ENCODE measurements at places on chromosomes 13 and 19.

- no peak for DNase-seq
Measured at GRCh38 chr13:26873386-26873698, 112.8 kb upstream of the GPR12 start.

DNA sequence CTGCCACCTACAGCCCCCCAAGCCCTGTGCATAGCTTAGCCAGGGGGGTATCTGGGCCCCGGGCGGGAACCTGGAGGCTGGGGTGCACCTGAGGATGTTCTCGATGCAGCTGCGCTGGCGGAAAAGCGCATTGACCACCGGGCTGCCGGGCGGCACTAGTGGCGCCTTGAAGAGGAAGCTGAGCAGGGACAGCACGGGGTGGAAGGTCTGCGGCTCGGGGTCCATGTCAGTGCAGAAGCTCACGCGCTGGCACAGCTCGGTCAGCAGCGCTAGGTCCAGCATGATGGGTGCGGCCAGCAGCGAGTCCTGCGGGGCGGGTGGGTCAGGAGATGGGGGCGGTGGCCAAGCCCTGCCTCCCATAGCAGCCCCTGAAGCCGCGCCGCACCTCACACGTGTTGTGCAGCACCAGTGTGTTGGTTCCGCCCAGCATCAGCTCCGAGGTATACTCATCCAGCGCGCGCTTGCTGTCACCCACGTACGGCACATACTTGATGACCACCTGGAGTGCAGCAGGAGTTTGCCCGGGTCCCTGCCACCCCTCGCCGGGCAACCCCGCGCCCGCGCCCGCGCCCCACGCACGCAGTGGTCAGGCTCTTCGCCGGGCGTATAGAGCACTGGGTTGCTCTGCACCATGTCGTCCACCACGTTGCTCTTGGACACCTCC, 2.6 kb downstream of the ISYNA1 start:
- no peak for DNase-seq

DNA sequence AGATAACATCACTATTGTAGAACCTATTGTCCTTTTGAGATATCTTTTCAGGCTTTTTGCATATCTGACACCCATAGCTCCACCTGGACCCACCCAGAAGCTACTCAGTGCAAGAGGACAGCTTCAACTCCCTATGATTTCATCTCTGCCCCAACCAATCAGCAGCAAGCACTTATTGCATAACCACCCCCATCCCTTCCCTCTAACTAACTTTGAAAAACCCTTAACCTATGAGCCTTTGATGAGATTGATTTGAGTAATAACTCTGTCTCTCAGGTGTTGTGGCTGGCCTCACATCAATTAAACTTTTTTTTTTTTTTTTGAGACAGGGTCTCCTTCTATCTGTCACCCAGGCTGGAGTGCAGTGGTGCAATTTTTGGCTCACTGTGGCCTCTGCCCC, 13.4 kb upstream of the MTRF1 start:
- no peak for DNase-seq

DNA sequence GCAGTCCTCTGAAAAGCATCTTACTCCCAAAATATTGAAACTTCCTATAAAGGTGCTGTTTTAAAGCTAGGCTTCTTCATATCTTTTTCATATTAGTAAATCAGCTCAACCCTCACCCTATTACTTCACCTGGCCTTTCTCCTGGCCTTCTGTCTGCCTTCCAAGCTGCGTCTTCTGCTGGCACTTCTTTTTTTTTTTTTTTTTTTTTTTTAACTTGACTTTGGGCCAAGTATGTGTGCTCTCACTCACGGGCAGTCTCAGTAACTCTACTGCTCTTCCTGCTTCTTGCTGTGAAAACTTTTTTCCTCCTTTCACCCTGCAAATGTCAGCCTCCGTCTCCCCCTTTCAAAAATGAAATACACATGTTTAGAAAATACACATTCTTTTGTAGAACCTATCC, 41.2 kb upstream of the KCTD4 start:
- no peak for DNase-seq

DNA sequence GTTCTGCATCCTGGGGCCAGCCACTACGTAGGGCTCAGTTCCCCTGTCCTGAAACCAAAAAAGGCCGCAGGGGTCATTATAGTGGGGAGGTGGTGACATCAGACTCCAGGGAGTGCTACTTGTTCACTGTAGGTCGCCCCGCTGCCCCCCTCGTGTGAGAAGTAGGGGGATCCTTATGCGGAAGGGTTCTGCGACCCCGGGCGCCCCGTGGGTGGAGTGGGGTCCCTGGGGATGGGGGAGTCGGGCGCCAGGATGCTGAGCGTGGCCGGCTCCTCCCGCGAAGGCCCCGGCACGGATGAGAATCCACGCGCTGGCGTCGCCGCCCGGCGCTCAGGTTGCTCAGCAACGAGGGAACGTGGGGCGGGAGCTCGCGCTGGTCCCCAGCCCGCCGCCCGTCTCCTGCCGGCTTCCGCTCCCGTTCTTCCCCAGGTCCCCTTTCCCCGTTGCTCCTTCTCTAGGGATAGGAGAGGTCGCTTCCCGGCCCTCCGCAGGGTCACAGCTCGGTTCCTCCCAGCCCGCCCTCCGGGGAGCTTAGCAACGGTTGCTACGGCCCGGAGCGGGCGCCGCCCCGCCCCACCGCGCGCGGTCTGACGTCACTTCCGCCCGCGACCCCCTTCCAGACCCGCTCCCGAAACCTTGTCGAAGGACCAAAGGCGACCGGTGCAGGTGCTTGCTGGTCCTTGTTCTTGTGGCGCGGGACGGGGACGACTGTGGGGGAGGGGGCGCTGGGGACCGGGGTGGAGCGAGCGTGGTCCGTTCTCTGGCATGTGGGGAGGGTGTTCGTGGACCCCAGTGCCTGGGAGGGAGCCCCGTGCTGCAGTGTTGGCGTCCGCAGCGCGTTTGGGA, at the start of gene NAT14:
Gene NAT14, plus strand, starts transcription at position 596 of the 846 bp plus-strand sequence. CDS start 521 bp downstream, outside the sequence.
- DNase-seq, result peak; percentile 73

DNA sequence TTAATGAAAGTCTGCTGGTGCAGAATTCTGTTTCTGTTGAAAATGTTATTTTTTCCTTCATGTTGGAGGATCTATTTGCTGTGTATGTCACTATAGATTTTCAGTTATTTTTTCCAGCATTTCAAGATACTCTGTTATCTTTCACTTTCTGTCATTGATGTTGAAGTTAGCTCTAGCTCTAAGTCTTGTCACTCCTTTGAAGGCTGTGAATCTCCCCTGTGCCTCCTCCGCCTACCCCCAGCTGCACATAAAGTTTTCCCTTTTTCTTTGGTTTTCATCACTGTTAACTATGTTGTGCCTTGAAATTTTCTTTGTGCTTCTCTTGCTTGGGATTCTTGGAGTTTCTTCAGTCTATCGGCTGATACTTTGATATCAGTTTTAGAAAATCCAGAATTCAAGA, 20.8 kb downstream of the URI1 start:
- no peak for DNase-seq

- DNase-seq, result no peak
Measured at GRCh38 chr19:30719189-30719998, 347.2 kb downstream of the ZNF536 start.

- no peak for DNase-seq
Measured at GRCh38 chr13:40428354-40428753, 238.1 kb downstream of the FOXO1 start.

- DNase-seq, result no peak
Measured at GRCh38 chr19:33432015-33432414, 58.5 kb downstream of the CEBPG start.

DNA sequence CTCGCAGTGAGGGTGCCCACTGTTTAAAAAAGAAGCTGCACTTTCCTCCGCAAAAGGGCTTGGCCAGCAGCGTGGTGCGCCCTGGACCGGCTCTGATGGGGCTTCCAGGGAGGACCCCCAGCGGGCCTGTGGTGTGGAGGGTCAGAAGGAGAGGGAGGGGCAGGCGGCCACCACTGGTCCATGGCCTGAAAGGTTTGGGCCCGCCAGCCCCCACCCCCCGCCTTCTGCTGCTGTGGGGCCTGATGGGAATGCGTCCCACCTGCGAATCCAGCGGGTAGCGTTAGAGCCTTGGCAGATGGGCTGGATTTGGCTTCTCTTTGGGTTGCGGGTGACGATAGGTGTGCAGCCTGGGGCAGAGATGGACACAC, 34.7 kb downstream of the TMEM255B start:
- no peak for DNase-seq

DNA sequence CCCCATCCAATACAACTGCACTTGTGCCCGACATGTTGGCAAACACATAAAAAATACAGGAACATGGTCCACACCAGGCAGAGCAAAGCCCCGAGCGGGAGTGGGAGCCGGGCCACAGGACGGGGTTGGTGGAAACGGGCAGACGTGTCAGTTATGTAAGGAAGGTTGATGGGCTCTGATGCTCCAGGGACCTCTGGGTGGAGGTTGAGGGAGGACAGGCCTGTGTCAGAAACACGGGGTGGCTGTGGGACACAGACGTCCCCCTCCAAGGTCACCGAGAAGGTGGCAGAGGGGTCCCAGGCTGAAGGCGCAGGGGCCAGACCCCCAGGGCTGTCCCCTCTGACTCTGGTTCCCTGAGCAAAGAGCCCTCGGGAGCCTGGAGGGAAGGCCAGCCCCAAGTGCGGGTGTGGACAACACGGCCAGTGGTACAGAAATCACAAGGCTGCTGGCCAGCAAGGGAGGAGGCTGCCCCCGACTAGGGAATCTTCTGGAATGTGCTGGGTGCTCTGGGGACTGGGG, 31.4 kb upstream of the C13orf46 start:
- DNase-seq, result no peak

DNA sequence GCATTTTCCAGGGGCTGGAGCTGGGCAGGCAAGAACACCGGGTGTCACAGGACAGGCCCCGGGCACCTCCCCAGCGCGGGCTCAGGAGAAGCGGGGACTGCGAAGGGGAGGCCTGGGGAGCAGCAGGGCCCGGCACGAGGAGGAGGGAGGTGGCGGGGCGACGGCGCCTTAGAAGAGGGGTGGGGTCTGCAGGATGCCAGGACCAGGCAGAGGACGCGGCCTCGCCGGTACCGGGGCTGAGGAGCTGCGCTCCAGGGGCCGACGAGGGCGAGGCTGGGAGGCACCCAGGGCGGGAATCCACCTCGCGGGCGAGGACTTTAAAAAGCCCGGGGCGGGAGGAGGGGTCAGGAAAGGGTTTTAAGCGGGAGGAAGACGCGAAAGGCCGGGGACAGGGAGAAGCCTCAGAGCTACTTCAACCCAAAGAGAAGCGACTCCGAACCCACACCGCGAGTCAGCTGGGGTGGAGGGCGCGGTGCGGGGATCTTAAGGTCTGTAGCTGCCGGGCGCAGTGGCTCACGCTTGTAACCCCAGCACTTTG, 665 bp downstream of the ZNF347 start:
- DNase-seq, result peak; percentile 43

- DNase-seq, result no peak
Measured at GRCh38 chr13:112032186-112032993, 34.6 kb upstream of the SOX1 start.

DNA sequence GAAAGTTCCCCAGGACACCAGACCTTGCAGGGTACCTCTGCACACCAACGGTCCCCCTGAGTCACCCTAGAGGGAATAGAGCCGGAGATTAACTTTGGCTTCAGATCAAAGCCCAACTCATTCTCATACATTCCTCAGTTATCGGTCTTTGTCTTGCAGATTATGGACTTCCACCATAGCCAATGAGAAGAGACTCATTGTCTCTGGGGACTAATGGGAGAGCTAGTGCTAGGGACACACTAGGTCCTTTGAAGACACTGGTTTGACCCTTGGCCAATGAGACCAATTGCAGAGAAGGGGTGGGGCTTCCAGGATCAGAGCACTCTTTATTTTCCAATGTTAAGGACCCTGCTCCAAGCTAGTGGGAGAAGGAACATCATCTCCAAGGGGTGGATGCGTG, 6.1 kb downstream of the KLK7 start:
- no peak for DNase-seq

- no peak for DNase-seq
Measured at GRCh38 chr19:8404391-8405151, 8.5 kb upstream of the MARCHF2 start.

GRCh38 chr13:43307921-43308433, 284.6 kb downstream of the DNAJC15 start:
- DNase-seq, result no peak

DNA sequence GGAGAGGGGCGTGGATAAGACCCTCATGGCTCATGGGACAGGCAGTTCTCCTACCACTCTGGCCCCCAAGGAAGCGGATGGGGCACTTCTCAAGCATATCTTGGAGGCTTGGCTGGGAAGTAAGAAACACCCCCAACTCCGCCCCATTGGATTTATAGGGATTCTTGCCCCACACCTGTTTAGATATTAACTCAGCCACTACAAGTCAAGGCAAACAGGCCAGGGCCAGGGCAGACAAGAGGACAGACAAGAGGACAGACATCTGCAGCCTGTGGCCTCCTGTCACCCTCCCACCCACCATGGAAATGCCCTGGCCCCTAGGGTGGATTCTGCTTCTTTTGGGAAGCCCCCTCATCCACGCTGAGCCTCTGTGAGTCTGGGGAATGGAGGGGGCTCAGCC, 24.1 kb downstream of the RDH8 start:
- DNase-seq, result no peak

DNA sequence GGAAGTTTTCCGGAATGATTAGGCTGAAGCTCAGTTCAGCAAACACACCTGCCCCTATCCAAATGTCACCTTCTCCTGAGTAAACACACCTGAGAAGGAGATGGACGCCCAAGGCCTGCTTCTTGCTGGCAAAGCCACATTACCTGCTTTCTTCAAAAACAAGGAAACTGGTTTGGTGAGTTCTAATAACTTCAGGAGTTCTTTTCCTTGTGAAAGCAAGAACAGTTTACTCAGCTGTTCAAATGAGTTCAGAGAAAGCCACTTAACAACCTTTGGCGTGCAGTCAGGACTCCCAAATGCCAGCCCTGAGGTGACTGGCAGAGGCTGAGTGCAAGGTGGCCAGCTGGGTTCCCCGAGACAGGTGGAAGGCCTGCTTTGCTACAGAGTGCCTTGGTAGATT, 160.5 kb downstream of the STK24 start:
- no peak for DNase-seq

DNA sequence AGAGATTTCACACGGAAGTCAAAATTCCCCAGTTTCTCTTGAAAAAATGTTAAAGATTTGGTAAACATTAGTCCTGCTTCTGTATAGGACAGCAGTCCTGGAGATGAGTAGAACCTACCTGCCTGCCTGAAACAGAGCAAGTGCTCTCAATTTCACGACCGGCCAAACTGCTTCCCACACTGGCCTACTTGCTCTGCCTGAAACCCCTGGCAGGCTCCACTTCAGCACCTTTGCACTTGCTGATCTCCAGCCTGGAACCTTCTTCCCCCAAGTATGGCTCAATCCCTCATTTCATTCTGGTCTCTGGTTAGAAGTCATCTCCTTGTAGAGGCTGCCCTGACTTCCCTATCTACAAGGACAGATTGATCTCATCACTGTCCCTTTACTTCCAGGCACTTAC, 271.4 kb downstream of the DLEU7 start:
- DNase-seq, result no peak

Measured in activated T-cell treated with anti-CD3 and anti-CD28 coated beads, Interleukin-2, amount 50 U/mL, for 1 hour (primary cell).